ENCODE measurements at places on chromosomes 3 and 15. TPM values are rescaled to one million over a fixed set of nuclear protein-coding genes. Genes with fewer than 3 reads are reported as not detected.

DNA sequence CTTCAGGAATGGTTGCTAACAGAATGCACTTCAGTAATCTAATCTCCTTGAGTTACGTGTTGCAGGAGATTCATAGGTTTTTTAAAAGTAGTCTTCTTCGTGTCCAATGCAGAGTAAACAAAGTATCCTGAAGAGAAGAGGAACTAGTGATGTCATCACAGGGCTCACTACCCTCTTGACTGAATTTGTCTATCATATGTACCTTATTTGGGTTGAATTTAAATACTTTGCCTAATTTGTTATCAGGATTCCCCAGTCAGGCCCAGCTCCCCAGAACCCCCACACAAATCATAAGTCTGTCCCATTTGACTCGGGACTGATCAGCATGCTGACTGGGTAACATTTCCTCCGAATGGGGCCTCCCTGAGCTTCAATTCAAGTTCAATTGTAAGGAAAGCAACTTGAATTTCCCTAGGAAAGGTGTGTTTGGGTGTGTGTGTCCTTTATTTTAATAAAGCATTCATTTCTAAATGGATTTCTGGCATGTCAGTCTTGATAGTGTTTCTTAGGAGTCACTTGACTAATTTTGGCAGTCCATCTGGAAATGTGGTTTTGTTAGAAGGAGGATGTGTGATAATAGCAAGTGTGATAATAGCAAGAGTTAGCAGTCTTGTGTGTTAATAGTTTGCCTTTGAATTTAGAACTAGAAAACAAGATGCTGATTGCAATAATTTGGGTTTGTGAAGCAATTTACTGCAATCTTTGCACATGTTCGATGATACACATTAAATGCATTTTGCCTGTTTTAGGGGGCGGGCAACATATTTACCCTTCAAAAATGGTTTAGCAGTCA, 21.9 kb downstream of the OXNAD1 start:
- DNase-seq, result no peak

Gene EXD1
- not detected for total RNA-seq

Gene OXTR
- 8.4 TPM for total RNA-seq

Gene MBNL1
- 75.3 TPM for total RNA-seq

Gene TNFAIP8L3
- not detected for total RNA-seq
